AG10803 (cell line): ENCODE measurements at places on chromosomes 13 and 19.

DNA sequence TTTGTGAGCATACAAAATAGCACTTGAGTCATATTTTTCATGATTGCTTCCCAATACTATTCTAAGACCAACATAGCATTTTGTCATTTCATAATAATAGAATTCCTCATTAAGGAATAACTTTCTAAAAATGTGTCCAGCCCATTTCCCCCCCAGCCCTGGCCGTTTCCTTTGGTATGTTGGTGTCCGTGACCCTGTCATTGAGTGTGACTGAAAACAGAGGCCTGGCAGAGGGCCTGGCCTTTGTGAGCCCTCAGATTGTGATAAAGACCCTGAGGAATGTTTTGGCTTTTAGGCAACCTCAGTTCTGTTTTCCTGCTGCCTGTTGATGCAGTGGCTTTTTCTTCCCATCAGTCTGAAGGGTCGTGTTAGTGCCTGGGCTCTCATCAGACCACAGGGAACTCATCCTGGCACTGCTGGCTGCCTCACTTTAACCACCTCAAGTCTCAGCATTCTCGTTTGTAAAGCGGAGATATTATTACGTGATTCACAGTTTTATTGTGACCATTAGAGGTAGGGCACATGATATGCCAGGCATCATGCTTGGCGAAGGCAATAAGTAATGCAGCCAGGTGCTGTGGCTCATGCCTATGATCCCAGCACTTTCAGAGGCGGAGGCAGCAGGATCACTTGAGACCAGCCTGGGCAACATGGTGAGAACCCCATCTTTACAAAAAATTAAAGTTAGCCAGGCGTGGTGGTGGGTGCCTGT, 13.8 kb downstream of the SPINT2 start:
- peak; percentile 91 for DNase-seq

GRCh38 chr19:53333066-53333462, 485 bp upstream of the ZNF845 start:
- DNase-seq: peak; percentile 44

- DNase-seq: no peak
Observed at GRCh38 chr13:27728271-27728670, 64.0 kb upstream of the GSX1 start.

GRCh38 chr13:20702915-20703779, at the start of gene IL17D:
Gene IL17D (plus strand): TSS chr13:20703699. CDS start chr13:20704002, 303 bp downstream.
- no peak for DNase-seq

- DNase-seq: peak; percentile 85
Observed at GRCh38 chr19:18848878-18849661, 17.3 kb downstream of the UPF1 start.
